Activated T-cell treated with anti-CD3 and anti-CD28 coated beads, Interleukin-2, amount 50 U/mL, for 72 hours (primary cell): ENCODE measurements at places on chromosomes 5 and 9.
A peak's percentile ranks its signal among the peaks of the same experiment; 100 is the strongest.

- no peak for DNase-seq
Measured at GRCh38 chr5:147586832-147587231, 77.0 kb upstream of the DPYSL3 start.

DNA sequence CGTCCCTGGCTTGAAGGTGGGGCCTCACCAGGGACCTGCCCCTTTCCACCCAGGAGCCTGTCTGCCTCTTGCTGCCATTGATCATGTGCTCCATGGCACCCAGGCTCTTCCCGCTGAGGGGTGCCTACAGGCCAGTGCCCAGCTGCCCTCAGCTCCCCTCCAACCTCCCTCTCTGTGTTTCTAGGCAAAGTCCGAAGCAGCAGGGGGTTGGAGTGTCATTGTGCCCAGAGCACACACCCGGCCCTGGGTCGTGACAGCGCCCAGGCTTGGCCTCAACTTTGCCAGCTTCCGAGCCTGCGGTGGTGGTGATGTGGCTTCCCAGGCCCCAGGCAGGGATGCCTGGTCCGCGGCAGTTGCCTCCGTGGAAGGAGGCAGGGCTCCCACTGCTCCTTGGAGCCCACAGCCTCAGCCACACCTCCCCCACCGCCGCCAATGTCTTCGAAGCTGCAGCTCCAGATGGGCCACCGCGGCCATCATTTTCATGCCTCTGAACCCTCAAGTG, 52.4 kb downstream of the GTF3C4 start:
- no peak for DNase-seq

- no peak for DNase-seq
Measured at GRCh38 chr5:173240091-173241050, 5.4 kb upstream of the NKX2-5 start.

GRCh38 chr9:76109953-76110352, 219.5 kb downstream of the PCSK5 start:
- no peak for DNase-seq

GRCh38 chr9:135490166-135490870, 10.2 kb upstream of the MRPS2 start:
- no peak for DNase-seq

GRCh38 chr5:38039091-38039490, 199.2 kb upstream of the GDNF start:
- no peak for DNase-seq

DNA sequence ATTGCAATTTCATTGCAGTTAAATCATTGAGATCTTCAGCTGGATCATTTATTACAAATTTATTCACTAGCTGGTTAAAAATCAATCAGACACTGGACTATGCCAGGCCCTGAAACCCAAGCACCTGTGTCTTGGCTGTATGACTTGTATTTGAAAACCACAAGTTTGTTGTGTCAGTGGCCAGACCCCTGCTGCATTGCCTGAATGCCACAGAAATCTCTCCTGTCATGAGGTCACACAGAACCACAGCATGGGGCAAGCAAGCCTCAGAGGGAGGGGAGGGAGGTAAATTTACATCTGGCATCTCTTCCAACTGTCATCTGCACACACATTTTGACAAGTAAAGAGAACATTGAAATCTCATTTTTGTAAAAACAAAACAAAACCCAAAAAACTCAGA, 90.0 kb downstream of the ARRDC3 start:
- peak; percentile 19 for DNase-seq

GRCh38 chr9:22052376-22052945, 43.4 kb upstream of the CDKN2B start:
- peak; percentile 65 for DNase-seq

- no peak for DNase-seq
Measured at GRCh38 chr5:23064710-23065109, 211.6 kb upstream of the CDH12 start.

DNA sequence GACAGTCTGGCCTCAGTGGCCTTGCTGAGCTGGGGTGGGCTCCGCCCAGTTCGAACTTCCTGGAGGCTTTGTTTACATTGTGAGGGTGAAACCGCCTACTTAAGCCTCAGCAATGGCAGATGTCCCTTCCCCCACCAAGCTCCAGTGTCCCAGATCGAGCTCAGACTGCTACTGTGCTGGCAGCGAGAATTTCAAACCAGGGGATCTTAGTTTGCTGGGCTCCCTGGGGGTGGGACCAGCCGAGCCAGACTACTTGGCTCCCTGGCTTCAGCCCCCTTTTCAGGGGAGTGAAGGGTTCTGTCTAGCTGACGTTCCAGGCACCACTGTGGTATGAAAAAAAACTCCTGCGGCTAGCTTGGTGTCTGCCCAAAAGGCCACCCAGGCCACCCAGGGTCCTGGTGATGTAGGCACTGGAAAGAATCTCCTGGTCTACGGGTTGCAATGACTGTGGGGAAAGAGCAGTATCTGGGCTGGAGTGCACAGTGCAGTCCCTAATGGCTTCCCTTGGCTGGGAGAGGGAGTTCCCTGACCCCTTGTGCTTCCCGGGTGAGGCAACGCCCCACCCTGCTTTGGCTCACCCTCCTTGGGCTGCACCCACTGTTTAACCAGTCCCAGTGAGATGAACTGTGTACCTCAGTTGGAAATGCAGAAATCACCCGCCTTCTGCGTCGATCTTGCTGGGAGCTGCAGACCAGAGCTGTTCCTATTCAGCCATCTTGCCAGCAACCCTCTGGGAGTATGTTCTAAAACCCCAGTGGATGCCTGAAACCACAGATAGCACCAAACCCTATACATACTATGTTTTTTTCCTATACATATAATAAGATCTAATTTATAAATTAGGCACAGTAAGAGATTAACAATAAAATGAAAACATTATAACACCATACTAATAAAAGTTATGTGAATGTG, 95.5 kb downstream of the TMEM161B start:
- no peak for DNase-seq
